Memory B cell (primary cell): ENCODE measurements at places on chromosomes 6 and 20.

DNA sequence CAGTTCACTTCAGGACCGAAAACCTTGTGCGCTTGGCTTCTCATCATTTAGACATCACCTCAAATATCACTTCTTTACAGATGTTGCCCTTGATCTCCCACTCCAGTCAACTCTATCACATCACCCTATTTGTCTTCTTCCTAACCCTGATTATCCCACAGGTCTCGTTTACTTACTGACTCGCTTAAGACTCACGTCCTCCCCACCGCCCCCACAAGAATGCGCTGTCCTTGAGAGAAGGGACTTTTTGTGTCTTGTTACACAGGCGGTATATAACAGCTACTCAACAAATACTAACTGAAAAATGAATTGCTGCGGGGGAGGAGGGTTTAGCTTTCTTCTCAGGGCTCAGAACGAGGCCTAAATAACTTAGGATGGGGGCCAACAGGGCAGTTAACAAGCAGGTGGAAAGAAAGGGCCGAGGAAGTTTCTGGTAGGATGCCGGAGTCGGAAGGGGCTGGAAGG lies 527 bp downstream of the TOMM34 start:
- no peak for DNase-seq

GRCh38 chr6:70955441-70956190 lies 1.2 kb downstream of the B3GAT2 start:
- DNase-seq = peak; percentile 87

- DNase-seq = no peak
Observed at GRCh38 chr20:44485078-44485829, 9.6 kb downstream of the TTPAL start.

DNA sequence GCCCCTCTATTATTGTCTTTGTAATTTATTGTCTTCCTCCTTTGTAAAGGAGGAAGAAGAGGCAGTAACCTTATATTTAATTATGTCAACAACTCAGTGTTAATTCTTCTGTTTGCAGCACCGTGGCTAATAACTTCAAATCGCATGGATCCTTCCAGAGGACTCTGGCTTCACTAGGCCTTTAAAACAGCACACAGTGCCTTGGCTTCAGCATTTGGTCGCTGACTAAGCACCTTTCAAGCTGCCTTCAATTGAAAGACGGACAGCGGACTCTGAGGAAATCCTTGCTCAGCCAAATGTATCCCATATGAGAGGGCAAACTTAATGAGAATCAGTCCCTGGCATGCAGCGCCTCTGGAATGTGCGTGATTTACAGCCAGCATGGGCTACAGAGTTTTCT lies 64.2 kb downstream of the SGK1 start:
- no peak for DNase-seq

DNA sequence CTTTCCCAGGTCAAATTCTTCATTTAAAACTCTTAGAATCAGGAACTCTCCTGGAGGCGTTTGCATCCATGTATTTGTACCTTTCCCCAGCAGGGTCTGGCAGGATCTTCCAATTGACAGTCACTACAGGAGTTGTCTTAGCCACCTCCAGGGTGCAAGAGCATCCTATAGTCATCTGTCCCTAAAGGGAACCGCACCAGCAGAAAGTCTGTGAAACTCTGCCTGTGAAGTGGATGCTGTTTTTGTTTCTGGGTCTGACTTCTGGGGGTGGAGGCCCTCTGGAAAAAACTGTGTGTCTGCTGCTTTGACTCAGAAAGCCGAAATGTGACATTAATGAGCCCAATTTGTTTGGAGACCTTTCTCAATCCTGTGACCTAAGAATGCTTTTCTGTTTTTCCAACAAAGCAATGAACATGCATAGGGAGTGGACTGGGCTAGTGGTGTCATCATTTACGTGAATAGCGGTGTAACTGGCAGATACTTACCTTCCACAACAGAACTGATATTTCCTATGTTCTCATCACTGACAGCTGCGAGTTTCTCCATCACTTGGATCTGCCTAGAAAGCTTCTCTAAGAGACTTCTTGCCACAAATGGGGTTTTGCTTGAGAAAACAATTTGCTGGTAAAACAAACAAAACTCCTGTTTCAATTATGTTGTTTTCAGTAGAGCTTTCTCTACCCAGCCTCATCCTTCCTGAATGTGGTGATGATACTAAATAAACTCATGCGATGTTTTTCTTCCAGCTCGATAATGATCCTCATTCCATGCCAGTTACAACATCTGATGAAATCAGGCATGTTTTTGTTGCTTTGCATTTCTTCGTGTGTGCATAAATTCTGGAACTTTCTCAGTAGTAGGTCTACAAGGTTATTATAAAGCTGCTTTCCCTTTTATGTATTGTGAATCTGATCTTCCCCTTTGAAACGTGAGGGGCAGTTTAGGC lies 33.3 kb upstream of the ARMH2 start:
- no peak for DNase-seq

- no peak for DNase-seq
Observed at GRCh38 chr20:45450097-45450818, 19.3 kb upstream of the WFDC2 start.

GRCh38 chr6:112298816-112299281 lies 44.5 kb upstream of the LAMA4 start:
- DNase-seq = no peak

- no peak for DNase-seq
Observed at GRCh38 chr20:2387580-2387979, 6.9 kb downstream of the TGM6 start.

DNA sequence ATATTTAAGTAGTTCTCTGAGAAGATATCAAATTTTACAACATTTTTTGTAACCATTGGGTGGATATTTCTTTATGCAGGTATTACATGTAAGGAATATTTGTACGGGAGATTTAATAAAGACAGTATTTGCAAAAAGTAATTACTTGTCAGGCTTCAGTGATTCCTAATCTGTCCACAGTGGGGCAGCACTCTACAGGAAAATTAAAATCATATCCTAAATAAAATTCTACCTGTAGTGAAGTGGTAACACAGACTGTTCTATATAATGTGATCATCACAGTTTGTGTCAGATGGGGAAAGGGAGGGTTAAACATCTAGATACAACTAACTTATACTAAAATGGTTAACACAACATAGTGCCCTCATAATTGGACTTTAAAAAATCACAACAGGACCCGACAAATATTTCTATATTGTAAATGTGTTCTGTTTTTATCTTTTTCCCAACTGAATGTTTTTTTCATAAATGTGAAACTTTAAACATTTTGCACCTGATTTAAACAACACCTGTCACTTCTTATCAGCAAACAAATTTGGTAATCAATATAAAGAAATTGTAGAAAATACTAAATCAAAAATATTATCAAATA lies 145.6 kb upstream of the MANEA start:
- peak; percentile 2 for DNase-seq

GRCh38 chr20:12969071-12969669 lies 39.6 kb upstream of the SPTLC3 start:
- DNase-seq = no peak

DNA sequence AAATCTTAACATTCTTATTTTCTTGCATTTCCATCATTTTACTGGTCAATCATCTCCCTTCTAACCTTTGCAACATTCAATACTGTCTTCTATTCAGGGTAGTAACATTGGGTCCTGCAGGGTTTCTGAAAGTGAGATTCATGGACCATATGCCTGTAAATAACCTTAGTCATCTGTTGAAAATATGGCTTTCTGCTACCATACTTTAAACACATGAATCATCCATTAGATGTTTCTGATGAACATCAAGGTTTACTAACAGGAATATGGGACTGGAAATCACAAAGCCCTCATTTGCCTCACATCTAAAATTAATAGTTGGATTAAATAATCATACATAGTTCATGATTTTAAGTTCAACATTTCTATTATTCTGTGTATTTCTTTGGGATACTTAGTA lies 475.9 kb upstream of the MARCKS start:
- DNase-seq = no peak

- DNase-seq = no peak
Observed at GRCh38 chr6:143963158-143963919, 44.7 kb downstream of the PLAGL1 start.

DNA sequence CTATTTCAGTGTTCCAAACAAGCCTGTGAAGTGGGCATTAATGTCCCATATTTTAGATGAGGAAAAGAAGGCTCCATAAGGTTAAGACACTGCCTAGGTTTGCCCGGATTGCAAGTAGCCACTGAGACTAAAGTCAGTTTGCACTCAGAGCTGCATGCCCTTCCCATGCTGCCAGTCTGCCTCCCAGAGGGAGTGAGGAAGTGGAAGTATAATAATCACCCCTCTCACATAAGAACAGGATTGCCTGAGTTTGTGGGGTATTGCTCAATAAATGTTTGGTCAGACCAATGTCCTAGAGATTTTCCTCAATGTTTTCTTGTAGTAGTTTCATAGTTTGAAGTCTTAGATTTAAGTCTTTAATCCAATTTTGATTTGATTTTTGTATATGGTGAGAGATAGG lies 43.9 kb upstream of the CLIC5 start:
- DNase-seq = no peak

DNA sequence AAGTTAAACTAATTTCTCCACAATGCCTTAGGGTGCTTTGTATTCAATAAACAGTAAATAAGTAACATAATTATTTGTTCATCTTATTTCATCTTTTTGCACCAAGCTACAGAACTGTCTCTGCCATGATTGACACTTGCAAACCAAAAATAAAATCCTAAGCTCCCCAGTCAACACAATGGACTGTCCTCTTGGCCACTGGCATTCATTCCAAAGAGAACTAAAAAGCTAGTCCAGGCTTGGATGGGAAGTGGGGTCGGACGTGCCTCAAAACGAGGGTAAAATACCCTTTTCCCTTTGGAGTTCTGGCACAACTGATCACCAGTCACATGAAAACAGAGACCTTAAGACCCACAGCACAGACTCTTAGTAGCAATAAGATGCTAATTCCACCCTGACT lies 66.4 kb upstream of the THBS2 start:
- DNase-seq = no peak

DNA sequence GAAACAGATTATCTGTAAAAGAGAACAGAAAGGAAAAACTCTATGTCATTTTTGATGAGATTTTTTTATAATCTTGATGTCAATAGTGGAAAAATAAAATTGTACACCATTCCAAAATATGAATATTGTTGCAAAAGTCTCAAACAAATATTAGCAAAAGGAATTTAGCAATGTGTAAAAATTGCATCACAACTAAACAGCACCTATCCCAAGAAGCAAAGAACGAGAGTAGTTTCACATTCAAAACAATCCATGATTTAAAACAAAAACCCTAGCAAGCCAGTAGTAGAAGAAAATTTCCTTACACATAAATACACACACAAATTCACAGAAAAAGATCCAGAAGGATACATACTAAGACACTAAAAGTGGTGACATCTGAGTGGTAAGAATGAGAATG lies 38.4 kb downstream of the LCA5 start:
- DNase-seq = no peak

GRCh38 chr20:5973971-5974370 lies 23.5 kb downstream of the MCM8 start:
- no peak for DNase-seq

- no peak for DNase-seq
Observed at GRCh38 chr6:125112934-125113333, 40.6 kb upstream of the TPD52L1 start.

- no peak for DNase-seq
Observed at GRCh38 chr20:11753155-11753554, 164.5 kb upstream of the BTBD3 start.

- no peak for DNase-seq
Observed at GRCh38 chr20:57966620-57967019, 256.8 kb upstream of the PMEPA1 start.

DNA sequence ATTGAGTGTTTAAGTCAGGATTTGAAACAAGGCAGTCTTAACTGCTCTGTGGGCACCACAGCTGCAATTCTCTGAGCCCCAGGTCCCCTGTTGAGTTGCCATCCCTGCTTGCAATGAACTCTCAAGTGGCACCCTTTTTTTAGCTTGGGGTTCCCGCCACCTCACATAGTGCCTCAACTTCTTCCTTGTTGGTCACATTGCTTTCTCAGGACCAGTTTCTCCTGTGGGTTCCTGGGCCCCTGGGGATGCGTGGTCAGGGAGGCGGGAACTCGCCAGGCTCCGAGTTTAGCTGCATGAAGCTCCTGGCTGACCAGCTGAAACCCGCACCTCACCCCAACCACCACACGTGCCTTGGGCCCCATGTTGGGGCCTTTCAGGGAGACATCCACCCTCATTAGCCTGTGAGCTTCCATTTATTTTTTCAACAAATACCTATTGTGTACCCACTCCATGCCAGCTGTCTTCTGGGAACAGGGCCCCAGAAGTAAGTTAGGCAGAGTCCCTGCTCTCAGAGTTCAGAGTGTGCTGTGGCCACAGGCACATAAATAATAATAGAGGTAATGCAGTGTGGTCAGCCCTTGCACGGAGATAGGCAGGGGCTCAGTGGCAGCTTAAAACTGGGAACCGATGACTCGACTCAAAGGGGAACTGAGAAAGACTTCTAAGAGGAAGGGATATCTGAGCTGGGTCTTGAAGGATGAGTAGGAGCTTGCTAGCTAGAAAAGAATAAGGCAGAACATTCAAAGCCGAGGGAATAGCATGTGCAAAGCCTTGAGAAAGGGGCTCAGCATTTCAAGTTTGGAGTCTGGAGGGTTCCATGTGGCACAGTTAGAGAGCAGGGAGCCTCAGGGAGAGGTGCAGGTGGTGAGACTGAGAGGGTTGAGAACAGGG lies 33.9 kb upstream of the FAM83D start:
- DNase-seq = no peak

DNA sequence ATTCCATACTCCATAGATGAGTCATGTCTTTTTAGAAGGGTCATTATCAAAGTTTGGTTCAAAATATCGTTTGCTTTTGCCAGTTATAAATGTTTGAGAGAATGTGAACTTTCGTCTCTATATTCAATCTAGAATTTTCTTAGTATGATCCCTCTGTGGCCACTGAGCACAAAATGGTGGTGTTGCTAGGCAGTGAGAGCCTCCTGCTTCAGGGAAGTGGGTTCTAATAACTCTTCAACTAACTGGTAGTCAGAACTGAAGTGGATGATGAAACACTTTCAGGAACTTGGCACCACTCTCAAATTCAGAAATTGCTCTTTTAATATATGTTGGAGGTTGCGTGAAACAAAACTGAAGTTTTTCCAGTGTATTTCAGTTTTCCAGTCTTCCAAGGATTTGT lies 125.0 kb upstream of the DOK5 start:
- DNase-seq = no peak

GRCh38 chr20:54257071-54257816 lies 49.4 kb downstream of the PFDN4 start:
- no peak for DNase-seq
